AG04450 (cell line): ENCODE measurements at places on chromosomes 7 and 10.
A peak's percentile ranks its signal among the peaks of the same experiment; 100 is the strongest.

DNA sequence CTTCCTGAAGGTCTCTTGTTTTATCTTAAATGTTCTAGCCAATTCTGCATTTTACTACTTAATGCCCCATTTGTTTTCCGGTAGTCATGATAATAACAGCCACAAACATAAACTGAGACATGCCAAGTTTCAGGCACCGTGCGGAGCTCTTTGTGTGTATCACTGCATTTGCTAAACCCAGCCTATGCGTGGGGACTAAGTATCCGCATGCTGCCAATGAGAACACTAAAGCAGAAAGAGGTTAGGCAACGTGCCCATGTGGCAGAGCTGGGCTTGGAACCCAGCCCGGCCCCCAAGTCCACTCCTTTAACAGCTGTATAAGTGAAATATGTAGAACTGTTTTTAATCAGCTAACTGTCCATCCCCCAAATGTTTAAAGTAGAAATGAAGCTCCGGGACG lies 54.1 kb downstream of the SLIT1 start:
- no peak for DNase-seq

- peak; percentile 11 for DNase-seq
Measured at GRCh38 chr10:23065181-23065948, 30.0 kb upstream of the MSRB2 start.

GRCh38 chr7:137732168-137732567 lies 114.6 kb downstream of the DGKI start:
- no peak for DNase-seq

- peak; percentile 89 for DNase-seq
Measured at GRCh38 chr7:23546897-23547572, 15.3 kb upstream of the TRA2A start.

- DNase-seq = no peak
Measured at GRCh38 chr10:75782463-75783248, 351.2 kb downstream of the LRMDA start.

DNA sequence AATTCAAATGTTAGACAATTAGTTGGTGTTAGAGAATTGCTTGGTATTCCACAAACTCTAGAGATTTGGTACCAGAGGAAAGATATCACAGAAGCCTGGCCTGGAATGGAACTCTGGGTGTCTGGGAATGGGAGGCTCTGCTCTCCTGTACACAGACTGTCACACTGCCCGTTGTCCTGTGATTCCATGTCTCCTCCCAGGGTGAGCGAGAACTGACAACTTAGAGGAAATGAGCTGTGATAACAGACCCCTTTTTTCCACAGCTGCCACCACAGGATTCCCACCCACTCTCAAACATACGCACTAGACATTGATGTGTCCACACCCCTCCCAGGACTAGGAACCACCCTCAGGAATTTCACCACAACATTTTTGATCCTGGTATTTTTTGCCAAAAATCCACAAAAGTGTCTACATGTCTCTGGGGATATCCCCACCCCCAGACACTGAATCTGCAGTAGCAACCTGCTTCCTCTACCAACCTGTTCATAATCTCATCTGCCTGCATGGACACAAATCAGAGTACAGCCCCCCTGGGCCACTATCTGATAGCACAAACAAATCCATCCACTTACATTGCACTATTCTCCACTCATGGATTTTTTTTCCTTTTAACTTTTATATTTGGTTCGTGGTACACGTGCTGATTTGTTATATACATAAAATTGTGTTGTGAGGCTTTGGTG lies 4.7 kb downstream of the ZNF273 start:
- DNase-seq = no peak

DNA sequence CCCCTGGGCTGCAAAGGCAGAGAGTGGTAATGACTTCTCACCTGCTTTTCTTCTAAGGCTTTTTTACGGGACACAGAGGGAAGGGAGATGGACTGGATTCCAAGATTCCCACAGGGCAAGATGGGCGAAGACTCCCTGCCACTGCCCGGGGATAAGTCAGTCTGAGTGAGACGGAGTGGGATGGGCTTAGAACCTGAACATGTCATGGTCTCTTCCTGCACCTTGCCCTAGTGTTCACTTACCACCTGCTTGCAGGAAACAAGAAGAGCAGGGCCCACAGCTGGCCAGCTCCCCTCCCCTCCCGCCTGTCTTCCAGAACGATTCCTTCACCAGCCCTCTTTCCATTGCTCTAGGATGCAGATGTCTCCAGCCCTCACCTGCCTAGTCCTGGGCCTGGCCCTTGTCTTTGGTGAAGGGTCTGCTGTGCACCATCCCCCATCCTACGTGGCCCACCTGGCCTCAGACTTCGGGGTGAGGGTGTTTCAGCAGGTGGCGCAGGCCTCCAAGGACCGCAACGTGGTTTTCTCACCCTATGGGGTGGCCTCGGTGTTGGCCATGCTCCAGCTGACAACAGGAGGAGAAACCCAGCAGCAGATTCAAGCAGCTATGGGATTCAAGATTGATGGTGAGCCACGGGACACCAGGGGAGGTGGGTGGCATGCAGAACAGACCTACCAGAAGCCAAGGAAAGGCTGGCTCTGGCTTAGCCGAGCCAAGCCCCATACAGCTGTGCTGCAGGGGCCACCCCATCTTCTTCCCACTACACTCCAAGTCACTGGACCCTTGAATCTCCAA lies 1.3 kb downstream of the SERPINE1 start:
- no peak for DNase-seq

DNA sequence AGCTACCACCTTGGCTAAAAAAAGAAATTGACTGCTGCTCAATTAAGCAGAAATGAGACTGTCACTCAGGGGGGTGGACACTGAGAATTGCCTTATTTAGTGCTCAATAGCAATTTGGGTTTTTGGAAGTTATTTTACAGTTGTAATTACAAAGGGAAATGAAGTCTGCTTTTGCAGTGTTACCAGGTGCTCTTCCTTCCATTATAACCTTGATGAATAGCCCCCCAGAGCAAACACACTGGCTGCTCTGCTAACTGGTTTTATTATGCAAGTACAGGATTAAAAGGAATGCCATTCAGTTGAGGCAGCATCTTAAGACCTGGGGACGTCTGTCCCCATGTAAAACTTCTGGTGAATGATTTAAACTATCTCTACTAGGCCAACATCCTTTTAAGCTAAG lies 191.0 kb downstream of the EVX1 start:
- DNase-seq = no peak

- no peak for DNase-seq
Measured at GRCh38 chr7:77466450-77466849, 50.3 kb upstream of the GSAP start.

DNA sequence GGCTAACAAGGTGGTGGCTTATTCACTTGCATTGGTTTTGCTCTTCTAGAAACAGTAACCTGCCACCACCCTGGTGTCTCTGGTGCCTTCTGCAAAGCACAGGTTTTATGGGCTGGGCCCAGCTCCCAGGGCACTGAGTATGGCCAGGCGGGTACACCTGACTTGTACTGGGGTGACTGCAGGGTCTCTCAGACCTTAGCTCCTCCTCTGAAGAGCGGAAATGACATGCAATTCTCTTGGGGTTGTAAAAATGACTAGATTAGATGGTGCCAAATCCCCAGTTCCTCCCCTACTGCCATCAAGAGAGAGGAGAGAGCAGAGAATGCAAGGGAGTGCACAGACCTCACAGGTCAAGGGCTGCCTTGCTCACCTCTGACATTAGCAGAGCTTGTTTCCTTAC lies 14.7 kb downstream of the ESYT2 start:
- DNase-seq = no peak

DNA sequence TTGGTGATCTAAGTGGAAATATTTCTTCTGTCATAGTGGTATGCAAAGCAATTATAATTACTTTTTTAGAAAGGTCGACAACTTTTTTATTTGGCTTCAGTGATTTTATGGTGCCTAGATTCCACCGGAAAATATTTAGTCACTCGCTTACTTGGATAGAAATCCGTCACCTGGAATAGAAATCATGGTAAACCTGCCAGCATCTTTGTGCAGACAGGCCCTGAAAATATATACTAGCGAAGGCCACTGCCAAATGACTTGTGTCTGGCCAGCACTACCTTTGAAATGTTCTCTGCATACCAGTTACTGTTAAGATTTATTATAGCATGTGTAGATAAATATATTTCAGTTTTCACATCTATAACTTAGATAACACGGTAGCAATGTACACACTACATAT lies 226.4 kb downstream of the AGMO start:
- no peak for DNase-seq

DNA sequence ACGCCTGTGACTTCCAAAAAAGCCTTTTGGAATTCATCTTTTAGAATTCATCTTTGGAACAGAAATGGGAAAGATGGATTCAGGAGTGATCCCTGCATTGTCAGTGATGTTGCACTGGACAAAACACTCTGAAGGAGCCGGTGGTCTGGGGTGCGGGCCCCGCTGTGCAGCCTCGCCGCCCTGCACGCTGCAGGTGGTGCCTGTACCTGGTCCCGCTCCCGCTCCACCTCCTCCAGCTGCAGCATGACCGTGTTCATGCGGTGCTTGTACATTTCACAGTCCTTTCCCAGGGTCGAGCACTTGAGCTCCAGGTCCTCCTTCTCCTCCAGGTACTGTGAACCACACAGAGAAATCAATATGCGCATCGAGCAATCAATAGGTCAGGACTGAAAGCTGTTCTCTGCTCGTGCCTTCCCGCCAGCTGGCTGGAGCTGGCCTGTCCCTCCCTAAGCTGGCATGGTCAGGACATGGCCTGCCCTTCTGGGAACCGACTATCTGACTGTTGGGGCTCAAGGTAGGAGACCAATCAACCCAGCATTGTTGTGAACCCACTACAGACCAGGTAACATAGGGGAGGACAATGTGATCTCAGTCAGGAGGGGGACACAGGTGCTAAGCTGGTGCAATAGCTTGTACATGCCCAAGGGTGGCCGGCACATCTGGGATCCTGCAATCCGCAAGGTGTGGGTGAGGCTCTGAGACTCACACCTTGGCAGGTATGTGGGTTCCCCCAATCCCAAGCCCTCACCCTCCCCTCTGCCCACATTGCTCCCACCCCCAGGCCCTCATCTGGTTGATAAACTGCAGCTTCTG lies 93.8 kb upstream of the GNA12 start:
- DNase-seq = no peak

DNA sequence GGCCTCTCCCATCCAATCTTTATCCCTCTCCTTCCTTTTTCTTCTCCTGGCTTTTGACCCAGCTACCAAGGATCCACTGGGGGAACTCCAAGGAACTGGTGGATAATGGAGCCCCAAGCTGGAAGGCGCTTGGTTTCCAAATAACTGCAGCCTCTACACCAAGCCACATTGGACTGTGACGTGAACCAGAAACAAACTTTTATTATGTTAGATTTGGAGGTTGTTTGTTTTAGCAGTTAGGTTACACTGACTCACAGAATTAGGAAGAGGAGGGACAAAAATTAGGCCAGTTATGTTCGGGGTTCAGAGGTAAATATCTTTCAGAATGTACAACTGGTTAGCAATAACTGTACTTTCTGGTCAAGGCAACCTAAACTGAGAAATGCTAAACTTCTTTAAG lies 21.3 kb upstream of the ANK3 start:
- DNase-seq = no peak

- DNase-seq = no peak
Measured at GRCh38 chr7:45610019-45610418, 35.9 kb downstream of the ADCY1 start.
